ENCODE measurements at places on chromosomes 7 and 10. TPM values are rescaled to one million over a fixed set of nuclear protein-coding genes. Genes with fewer than 3 reads are reported as not detected.

- H3K36me3 ChIP-seq: peaks cover 98% of the 10 kb centered on the region
- H3K27ac ChIP-seq: peak overlapping the region; percentile 44
- no peaks in the 10 kb centered on the region for H3K27me3 ChIP-seq
- DNase-seq: no peak
- H3K4me1 ChIP-seq: peaks cover 40% of the 10 kb centered on the region
- no peak overlapping the region for H3K4me3 ChIP-seq
Observed at GRCh38 chr10:33215154-33215553, 119.3 kb downstream of the NRP1 start.

GRCh38 chr10:128914681-128915080 lies 552.4 kb upstream of the MGMT start:
- H3K27ac ChIP-seq: peak overlapping the region; percentile 73
- H3K4me1 ChIP-seq: peaks cover 9% of the 10 kb centered on the region
- no peak overlapping the region for H3K4me3 ChIP-seq
- peak; percentile 66 for DNase-seq

GRCh38 chr7:98250789-98251188 lies 1.2 kb downstream of the TECPR1 start:
- no peaks in the 10 kb centered on the region for H3K27me3 ChIP-seq
- no peaks in the 10 kb centered on the region for H3K4me1 ChIP-seq
- DNase-seq: no peak
- peak overlapping the region; percentile 85 for H3K27ac ChIP-seq
- H3K36me3 ChIP-seq: no peaks in the 10 kb centered on the region

- H3K27ac ChIP-seq: no peak overlapping the region
- no peaks in the 10 kb centered on the region for H3K36me3 ChIP-seq
- H3K27me3 ChIP-seq: no peaks in the 10 kb centered on the region
- no peaks in the 10 kb centered on the region for H3K4me1 ChIP-seq
- DNase-seq: no peak
Observed at GRCh38 chr7:129768614-129769399, 157.3 kb downstream of the NRF1 start.

GRCh38 chr7:50834679-50835078 lies 52.0 kb upstream of the GRB10 start:
- H3K36me3 ChIP-seq: no peaks in the 10 kb centered on the region
- DNase-seq: no peak
- H3K4me1 ChIP-seq: peaks cover 7% of the 10 kb centered on the region
- H3K4me3 ChIP-seq: no peak overlapping the region

DNA sequence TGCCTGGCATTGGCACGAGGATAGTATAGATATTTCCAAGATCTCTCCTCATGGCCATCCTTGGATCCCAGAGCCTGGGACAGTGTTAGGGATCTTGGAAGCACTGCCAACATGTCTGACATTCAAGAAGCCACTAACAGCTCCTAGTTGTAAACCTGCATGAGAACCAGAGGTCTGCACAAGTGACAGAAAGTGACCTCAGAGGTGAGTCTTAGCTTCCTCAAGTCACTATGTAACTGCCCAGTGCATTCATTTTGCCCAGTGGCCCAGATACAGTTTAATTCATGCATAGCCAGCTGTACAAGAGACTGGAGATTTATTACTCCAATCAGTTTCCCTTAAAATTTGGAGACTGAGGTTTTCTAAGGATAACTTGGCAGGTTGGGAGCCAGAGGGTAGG lies 16.7 kb downstream of the SUGCT start:
- DNase-seq: no peak
- no peaks in the 10 kb centered on the region for H3K36me3 ChIP-seq
- no peaks in the 10 kb centered on the region for H3K27me3 ChIP-seq
- H3K27ac ChIP-seq: no peak overlapping the region
- H3K4me3 ChIP-seq: no peak overlapping the region
- H3K4me1 ChIP-seq: no peaks in the 10 kb centered on the region

- no peak overlapping the region for H3K4me3 ChIP-seq
- H3K36me3 ChIP-seq: no peaks in the 10 kb centered on the region
- no peaks in the 10 kb centered on the region for H3K27me3 ChIP-seq
- H3K4me1 ChIP-seq: no peaks in the 10 kb centered on the region
- no peak for DNase-seq
Observed at GRCh38 chr7:38127216-38128207, 50.5 kb upstream of the STARD3NL start.

GRCh38 chr10:4672201-4672600 lies 153.8 kb upstream of the AKR1E2 start:
- no peak for DNase-seq
- peak overlapping the region; percentile 12 for H3K4me3 ChIP-seq
- peak overlapping the region; percentile 81 for H3K27ac ChIP-seq

DNA sequence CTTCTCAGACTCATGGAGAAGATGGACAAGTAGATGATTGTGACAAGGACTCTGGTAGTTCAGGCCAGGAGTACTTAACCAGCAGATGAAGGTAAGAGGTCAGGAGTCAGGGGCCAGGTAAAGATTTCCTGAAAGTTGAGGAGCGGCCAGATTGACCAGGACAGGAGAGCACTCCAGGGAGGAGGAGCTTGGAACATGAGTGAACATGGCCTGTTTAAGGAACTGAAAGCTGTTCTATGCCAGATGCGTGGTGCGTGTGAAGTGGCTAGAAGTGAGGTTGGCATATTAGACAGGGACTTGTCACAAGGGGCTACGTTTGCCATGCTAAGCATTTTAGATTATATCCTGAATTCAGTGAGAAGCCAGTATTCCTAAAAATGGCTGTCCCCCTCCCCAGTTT lies 157.2 kb downstream of the WNT2 start:
- H3K4me3 ChIP-seq: no peak overlapping the region
- H3K4me1 ChIP-seq: peaks cover 12% of the 10 kb centered on the region
- DNase-seq: peak; percentile 32
- no peaks in the 10 kb centered on the region for H3K36me3 ChIP-seq

DNA sequence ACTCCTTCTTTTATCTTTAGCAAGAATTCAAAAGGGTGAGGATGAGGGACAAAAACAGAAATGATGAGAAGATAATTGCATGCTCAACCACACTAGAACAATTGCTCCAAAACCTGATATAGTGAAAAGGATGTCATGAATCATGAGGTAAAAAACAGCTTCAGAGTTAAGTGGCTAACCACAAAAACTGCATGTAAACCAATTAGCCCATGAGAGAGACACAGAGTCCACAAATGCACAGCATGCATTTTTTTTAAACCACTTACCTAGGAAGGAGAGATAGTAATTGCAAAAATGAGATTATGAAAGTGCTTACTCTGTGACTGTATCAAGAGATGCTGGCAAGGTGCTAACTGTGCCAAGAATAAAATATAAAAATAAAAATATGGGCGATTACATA lies 132.9 kb downstream of the MBL2 start:
- H3K27me3 ChIP-seq: no peaks in the 10 kb centered on the region
- no peak overlapping the region for H3K4me3 ChIP-seq

DNA sequence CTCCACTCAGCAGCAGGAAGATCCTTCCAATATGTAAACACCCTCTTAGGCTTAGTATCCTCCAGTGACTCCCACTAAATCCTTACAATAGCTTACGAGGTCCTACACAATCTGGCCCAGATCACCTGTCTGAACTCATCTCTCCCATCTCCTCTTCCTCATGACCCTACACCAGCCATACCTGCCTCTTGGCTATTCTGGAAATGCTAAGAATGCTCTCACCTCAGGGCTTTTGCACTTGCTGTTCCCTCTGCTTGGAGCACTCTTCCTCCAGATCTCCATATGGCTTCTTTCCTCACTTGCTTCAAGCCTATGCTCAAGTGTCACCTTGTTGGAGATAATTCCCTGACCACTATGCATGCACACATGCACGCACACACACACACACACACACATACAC lies 50.8 kb upstream of the FRMD4A start:
- no peaks in the 10 kb centered on the region for H3K4me1 ChIP-seq
- no peaks in the 10 kb centered on the region for H3K27me3 ChIP-seq
- DNase-seq: no peak
- H3K27ac ChIP-seq: no peak overlapping the region
- H3K4me3 ChIP-seq: no peak overlapping the region
- H3K36me3 ChIP-seq: no peaks in the 10 kb centered on the region

Gene NUTM2B
- 0.99 TPM for total RNA-seq

Gene H2BK1
- total RNA-seq: not detected

Gene ADRB1
- total RNA-seq: 71.2 TPM

Gene MBL2
- total RNA-seq: not detected

Gene ADK
- total RNA-seq: 44.6 TPM

Gene HOXA5
- not detected for total RNA-seq

Gene ZP3
- total RNA-seq: 0.61 TPM

Gene SUFU
- total RNA-seq: 7.5 TPM

Gene MCM10
- total RNA-seq: not detected

Gene ADRA2A
- 0.44 TPM for total RNA-seq

Gene HOXA3
- 1.2 TPM for total RNA-seq

Data from heart left ventricle (tissue), 16 donors.